Posterior vena cava (tissue), 2 donors: ENCODE measurements at places on chromosomes 5 and 9. TPM values are rescaled to one million over a fixed set of nuclear protein-coding genes. Genes with fewer than 3 reads are reported as not detected.

GRCh38 chr5:116764941-116765340 lies 190.3 kb upstream of the SEMA6A start:
- DNase-seq = no peak

GRCh38 chr9:137464291-137464999 lies 5.3 kb upstream of the NSMF start:
- DNase-seq = peak; percentile 77

DNA sequence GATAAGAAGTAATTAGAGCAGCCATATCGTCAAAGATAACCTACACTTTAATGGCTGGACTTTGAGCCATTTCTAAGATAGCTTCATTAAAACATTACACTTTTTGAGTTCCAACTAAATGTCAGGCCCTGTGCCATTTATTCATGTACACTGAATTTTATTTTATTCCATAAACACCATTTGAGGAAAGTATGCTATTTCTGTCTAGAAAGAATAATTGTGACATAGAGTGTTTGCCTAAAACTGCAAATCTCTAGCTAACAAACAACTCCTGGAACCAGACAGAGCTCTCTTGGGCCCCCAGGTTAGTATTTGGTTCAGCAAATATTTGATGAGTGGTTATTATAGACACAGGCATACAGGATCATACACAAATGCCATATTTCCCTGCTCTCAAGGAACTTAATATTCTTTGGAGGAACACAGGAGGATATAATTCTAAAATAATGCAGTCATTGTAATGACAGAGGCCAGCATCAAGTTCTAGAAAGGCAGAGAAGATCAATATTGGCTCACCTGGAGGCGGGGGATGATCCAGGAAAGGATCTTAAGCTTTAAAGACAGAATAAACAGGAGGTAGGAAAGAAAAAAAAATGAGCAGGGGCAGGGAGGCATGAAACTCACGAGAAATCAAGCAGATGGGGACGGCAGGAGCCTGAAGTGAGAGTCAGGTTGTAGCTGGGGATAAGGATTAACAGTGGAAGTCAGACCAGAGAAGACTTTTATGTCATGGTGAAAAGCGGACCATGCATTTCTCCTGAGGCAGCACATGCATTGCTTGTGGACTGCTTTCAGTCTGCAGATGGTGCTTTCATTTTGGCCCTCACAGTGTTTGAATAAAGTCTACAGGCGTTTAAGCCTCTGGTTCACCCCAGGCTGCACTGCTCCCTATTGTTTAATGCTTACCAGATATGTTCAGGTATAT lies 127.7 kb downstream of the GCNT1 start:
- DNase-seq = no peak

- DNase-seq = no peak
These were observed 140.4 kb upstream of the CDH6 start for GRCh38 chr5:31052937-31053658.

GRCh38 chr5:171093598-171093997 lies 215.4 kb upstream of the TLX3 start:
- no peak for DNase-seq

- DNase-seq = no peak
These were observed 27.9 kb upstream of the GLDC start for GRCh38 chr9:6673326-6674025.

The IFNA21 gene
- not detected for total RNA-seq

DNA sequence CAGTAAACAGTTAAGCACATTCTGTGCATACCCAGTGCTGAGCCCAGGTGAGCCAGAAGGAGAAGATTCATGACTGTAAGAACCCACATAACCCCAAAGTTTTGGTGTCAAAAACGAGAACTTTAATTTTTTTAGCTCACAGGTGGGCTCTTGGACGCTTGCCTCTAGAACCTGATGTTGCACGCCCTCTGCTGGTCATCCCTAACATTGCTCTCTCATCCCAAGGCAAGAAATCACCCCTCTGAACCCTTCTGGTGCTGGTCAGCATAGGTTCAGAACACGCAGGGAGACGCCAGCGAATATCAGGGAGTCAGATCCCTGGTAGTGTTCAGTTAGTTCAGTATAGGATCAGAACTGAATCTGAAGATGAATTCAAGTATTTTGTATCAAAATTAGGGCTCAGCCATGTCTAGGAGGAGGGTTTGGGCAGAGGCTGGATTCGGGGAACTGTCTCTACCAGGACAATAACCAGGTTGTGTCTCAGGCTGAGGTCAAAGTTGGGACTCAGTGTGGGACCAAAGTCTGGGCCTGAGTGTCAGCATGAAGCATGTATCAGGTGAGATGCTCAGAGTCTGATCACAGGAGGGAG lies 4.1 kb upstream of the DNAJB5 start:
- no peak for DNase-seq

- DNase-seq = peak; percentile 44
These were observed 11.3 kb downstream of the SLC23A1 start for GRCh38 chr5:139371482-139372435.

GRCh38 chr5:8560776-8561175 lies 691.8 kb downstream of the MTRR start:
- no peak for DNase-seq

The PCDHB12 gene
- 4.1 TPM for total RNA-seq

DNA sequence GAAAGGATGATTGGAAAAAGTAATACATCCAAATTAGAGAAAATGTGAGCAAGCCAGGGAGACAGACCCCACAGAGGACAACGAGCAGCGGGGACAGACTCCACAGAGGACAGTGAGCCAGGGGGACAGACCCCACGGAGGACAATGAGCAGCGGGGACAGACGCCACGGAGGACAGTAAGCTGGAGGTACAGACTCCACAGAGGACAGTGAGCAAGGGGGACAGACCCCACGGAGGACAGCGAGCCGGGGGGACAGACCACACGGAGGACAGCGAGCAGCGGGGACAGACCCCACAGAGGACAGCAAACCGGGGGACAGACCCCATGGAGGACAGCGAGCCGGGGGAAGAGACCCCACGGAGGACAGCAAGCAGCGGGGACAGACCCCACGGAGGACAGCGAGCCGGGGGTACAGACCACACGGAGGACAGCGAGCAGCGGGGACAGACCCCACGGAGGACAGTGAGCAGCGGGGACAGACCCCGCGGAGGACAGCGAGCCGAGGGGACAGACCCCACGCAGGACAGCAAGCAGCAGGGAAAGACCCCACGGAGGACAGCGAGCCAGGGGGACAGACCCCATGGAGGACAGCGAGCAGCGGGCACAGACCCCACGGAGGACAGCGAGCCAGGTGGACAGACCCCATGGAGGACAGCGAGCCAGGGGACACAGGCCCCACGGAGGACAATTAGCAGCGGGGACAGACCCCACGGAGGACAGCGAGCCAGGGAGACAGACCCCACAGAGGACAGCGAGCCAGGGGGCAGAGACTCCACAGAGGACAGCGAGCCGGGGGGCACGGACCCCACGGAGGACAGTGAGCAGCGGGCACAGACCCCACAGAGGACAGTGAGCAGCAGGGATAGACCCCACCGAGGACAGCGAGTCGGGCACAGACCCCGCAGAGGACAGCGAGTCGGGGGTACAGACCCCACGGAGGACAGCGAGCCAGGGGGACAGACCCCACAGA lies 1.9 kb upstream of the ZDHHC11 start:
- peak; percentile 66 for DNase-seq

- no peak for DNase-seq
These were observed 279.6 kb upstream of the TMEM161B start for GRCh38 chr5:88548136-88548805.

The EFNA5 gene
- 10.2 TPM for total RNA-seq

- DNase-seq = no peak
These were observed 157.4 kb downstream of the TTLL11 start for GRCh38 chr9:121935739-121936138.

- no peak for DNase-seq
These were observed 126.2 kb downstream of the BASP1 start for GRCh38 chr5:17343675-17344074.

The SLC4A9 gene
- not detected for total RNA-seq

GRCh38 chr9:137689745-137690529 lies 71.1 kb downstream of the EHMT1 start:
- peak; percentile 67 for DNase-seq

DNA sequence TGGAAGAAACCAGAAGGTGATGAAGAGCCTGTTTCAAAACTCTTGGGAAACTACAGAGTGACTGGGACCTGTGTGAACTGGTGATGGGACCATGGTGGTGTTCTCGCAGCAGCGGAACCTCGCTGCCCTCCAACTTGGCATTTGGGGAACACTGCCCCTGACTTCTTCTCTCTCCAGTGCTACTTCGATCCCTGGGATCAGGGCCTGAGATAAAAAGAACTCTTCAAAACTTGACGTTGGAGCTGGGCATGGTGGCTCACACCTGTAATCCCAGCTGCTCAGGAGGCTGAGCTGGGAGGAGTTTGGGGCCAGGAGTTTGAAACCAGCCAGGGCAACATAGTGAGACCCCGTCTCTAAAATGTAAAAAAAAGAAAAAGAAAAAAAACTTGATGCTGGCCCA lies 18.1 kb downstream of the PITX1 start:
- no peak for DNase-seq

DNA sequence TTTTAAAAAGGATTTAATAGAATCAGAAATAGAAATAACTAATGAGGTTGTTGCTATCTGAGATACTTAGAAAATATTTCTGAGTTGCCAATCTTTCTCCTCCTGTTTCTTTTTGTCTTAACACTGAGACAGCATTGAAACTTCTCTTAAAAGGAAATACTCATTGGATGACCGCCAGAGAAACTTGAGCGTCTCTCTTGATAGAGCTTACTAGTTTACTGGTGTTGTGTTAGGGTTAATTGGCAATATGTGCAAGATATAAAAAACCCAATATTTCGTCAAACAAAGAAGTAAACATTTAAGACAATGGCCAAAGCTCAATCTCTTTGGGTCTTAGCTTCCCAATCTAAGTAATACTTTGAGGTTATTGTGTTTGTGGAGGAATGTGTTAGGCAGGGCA lies 176.4 kb upstream of the CHD1 start:
- no peak for DNase-seq

GRCh38 chr5:123414974-123415373 lies 8.2 kb downstream of the CEP120 start:
- DNase-seq = no peak

DNA sequence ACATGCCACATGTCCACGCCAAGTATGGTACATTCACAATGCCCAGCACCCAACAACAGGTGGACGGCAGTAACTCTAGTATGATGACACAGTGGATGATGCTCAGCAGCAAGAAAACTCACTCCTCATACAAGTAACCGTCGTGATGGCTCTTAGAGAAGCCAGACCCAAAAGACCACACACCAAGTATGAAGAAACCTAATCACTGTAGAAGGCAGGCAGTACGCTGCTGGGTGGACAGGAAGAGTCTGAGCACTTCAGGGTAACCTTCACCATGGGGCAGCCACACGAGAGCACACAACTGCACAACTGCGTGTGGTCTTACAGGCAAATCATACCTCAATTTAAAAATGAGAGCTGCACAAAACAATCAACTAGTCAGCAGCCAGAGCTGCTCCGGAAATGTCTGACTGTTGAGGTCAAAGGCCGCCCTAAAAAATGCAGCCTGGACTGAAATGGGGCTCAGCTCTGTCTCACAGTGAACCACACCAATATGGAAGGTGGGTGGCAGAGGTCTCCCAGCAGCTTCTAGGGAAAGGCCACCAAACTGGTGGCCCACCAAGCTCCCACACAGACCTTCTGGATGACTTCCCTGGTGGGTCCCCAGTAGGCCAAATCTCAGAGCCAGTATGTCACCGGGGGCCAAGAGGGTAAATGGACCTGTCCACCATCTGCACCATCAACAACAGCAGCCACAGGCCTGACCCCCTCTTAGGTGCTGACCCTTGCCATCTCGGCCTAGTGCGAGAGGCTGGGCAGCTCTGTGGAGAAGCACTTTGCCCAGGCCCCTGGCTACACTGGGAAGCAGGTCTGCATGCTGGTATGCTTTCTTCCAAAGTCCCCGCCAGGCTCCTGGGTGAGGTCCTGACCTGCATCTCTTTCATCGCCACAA lies 17.8 kb downstream of the BICD2 start:
- no peak for DNase-seq

DNA sequence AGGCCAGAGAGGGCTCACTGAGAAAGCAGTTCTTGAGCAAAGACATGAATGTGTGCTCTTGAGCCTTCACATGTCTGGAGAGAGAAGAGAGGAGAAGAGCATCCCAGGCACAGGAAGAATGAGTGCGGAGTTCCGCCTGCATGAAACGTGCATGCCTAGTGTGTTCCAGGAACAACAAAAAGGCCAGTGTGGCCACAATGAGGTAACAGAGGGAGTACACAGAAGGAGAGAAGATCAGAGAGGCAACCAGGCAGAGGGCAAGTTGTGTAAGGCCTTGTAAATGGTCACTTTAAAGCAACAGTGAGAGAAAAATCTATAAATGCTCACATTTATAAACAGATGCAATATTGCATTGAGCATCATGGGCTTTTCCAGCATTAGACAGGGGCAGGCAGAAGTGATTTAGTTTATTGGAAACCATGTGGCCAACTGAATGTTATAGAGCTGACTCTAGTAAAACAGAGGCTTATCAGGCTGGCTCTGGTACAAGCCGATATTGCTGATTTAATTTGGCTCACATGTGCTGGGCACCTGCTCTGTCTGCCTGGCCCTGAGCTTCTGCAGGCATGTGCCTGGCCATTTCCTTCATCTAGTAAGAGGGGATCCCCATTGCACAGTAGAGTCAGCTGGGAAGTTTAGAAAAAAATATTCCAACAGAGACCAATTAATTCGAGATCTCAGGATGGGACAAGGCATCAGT lies 185.3 kb downstream of the SAXO1 start:
- DNase-seq = no peak

The SH3RF2 gene
- total RNA-seq = 2.1 TPM

The DMRTA1 gene
- total RNA-seq = 0.24 TPM

GRCh38 chr9:95202076-95202681 lies 115.3 kb downstream of the FANCC start:
- no peak for DNase-seq

GRCh38 chr5:147906326-147907095 lies at the start of gene C5orf46:
Gene C5orf46 (minus strand): TSS chr5:147906538. CDS start chr5:147906501, 37 bp downstream.
- DNase-seq = no peak

- no peak for DNase-seq
These were observed 41.3 kb upstream of the LPCAT1 start for GRCh38 chr5:1564824-1565736.

GRCh38 chr5:180346358-180346757 lies 6.8 kb downstream of the GFPT2 start:
- no peak for DNase-seq

The TTC33 gene
- total RNA-seq = 13.3 TPM

DNA sequence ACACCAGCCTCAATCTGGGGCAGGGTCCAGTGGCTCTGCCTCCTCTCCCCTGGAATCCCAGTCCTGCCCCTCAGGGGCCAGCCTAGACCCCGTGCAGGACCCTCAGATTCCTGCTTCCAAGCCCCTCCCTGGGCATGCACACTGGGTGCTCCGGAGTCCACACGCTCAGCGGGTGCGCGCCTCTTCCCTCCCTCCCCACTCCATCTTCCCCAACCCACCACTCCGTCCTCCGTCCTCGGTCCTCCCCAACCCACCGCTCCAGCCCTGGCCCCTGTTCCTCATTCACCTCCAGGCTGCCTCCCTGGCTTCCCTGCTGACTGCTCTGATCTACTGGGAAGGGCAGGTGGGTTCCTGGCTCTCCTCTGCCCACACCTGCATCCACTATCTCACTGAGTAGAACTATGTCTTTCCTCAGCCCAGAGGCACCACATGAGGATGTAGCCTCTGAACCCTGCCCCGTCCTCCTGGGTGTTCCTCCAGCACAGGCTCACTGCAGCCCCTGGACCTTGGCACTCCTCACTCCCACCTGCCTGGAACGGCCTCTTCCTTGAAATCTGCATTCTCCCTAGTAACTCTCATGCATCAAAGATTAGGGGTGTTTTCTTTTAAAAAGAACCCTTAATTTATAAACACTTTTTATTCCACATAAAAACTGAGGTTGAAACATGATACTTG lies 92.8 kb downstream of the CAMSAP1 start:
- peak; percentile 72 for DNase-seq

- peak; percentile 70 for DNase-seq
These were observed 55.3 kb upstream of the EXOC3 start for GRCh38 chr5:387491-388265.

The MEIKIN gene
- not detected for total RNA-seq
